ENCODE measurements at places on chromosomes 7 and 10.

GRCh38 chr10:133123050-133123745 lies 35.5 kb downstream of the ADGRA1 start:
- DNase-seq, result no peak

DNA sequence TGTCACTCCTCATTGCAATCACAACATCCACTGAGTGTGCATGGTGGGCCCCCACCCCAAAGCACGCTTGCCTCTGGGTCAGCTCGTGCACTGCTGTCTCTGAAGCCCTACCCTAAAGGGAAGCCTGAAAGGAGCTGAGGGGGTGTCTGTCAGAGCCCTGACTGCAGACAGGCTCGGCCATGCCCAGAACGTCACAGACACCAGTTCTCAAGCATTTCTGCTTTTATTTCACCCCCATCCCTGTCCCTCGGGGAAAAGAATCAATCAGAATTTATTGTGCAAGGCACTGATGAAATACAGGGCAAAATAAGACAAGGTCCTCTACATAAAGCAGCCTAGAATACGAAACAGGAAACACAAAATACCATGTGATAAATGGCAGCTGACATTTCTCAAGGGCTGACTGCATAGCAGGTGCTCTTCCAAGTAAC lies 231.8 kb downstream of the WDR37 start:
- DNase-seq, result no peak

GRCh38 chr10:21039721-21040120 lies 142.6 kb upstream of the NEBL start:
- DNase-seq, result no peak

DNA sequence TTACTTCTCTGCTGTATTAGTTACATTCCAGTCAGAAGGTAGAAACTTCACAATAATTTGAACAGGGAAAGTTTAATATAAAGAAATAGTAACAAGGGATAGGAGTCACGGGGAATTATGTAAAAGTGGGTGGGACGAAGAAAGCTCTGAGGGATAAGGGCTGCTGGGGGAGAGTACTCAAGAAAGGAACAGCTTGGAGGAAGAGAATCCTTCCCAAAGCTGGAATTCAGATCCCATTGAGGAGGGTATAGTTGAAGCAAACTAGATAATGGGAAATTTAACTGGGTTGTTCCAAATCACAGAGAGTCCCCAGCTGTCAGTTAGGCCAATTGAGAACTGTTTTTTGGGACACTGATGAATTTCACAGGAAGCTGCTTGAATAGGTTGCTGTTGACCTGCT lies 53.2 kb upstream of the MACC1 start:
- DNase-seq, result no peak

DNA sequence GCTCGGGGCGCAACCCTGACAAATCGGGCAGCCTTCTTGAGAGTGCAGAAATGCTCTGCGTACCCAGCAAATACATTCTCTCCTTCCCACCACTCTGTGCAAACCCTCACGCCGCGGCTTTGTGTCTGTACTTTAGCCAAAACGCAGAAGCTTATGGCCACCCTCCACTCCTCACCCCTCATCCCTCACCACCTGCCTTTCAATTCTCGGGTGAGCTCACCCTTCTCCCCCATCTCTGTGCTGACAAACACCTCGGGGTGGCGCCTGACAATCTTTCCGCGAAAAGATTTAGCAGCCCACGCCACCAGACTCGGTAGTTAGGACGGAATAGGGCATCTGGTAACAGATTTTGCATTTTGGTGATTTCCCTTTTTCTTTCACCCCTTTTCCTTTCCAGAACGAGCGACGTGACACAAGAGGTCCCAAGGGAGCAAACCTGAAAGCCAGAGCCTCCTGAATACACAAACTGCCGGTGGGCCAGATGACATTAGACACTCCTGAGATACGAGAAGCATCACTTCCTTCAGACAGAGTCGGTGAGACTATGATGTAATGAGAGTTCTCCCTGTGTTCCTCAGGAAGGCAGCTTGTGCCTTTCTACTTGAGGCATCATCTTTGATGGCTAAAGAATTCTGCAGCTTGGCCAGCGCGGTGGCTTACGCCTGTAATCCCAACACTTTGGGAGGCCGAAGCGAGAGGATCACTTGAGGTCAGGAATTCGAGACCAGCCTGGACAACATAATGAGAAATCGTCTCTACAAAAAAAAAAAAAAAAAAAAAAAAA lies 671 bp upstream of the ATAD1 start:
- DNase-seq, result peak; percentile 66

DNA sequence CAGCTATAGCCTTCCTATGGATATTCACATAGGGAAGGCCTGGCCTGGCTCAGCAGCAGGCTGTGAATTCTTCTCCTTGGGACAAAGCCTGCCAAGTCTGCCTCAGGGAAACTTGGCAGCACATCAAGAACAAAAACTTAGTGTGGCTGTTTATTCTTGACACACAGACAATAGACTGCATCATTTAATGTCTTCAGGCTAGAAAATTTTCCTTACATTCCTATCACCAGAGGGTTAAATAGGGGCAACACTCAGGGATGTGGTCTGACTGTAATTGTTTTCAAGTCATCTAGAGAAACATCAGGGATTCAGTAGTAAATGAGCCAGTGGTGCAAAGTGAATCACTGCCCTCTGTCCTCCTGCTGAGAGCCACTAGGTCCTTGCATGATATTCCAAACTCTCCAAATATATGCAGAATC lies 137.3 kb downstream of the SEMA3C start:
- no peak for DNase-seq

- no peak for DNase-seq
Measured at GRCh38 chr7:15600298-15600697, 38.5 kb upstream of the AGMO start.

- DNase-seq, result no peak
Measured at GRCh38 chr7:44218418-44219201, 17.8 kb downstream of the YKT6 start.

DNA sequence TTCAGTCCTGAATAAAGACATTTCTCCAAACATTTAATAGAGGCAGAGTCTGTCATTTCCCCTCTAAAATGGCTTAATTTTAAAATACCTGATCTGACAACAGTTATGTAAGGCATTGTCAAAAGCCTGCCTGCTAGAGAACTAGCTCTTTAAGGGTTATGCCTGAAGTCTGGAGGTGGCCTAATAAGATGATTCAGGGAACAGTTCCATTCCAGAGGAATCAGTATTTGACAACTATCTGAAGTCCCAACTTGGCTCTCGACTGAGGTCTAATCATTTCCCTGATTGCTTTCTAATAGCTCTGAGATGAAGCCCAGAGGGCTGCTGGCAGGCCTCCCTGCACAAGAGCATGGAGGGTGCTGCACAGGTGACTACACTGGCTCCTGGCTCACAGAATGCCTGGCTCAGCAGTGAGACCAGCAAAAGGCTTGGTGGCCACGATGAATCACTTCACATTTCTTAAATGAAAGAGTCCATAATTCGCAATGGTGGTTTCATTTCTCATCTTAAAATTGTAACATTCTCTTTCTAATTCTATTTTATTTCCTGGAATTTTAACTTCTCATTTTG lies 509.6 kb upstream of the POM121L12 start:
- no peak for DNase-seq

- peak; percentile 75 for DNase-seq
Measured at GRCh38 chr7:5665094-5666025, 116.1 kb downstream of the RNF216 start.

DNA sequence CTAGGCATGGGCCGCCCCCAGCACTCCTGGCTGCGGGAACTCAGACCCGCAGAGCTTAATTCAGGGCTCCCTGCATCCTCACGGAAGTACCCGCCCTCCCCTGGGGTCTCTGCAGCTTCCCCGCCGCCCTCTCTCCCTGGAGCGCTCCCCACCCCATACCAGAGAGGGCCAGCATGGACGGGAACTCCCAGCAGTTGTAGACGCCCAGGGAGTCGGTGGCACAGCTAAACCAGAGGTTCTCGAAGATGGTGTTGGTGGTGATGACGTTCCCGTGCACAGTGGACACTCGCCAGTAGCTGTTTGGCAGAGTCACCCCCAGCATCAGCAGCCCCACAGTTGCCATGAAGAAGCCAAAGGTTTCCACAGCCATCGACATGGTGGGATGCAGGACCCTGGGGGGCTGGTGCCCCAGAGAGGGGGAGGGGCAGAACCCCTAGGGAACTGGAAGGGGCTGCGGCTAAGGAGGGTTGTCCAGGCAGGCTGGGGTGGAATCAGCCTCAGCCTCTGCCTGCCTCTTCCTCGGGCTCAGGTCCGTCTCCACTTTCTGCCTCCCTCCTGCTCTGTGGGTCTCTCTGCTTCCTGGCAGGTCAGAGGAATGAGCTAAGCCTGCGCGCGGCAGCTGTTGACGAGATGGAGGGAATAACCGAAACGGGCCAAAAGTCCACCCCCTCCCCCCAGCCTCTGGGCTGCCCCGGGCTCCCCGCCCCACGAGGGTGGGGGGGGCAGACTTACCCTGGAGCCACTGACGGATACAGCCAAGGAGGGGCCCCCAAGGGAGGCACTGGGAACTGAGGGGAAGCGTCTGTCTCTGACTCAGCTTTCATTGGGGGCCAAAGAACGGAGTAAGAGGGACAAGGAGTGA lies at the start of gene CLDN15:
Gene CLDN15, minus strand, starts transcription at position 597 of the 862 bp plus-strand sequence. Its CDS starts 221 bp downstream, at position 376.
- DNase-seq, result no peak

DNA sequence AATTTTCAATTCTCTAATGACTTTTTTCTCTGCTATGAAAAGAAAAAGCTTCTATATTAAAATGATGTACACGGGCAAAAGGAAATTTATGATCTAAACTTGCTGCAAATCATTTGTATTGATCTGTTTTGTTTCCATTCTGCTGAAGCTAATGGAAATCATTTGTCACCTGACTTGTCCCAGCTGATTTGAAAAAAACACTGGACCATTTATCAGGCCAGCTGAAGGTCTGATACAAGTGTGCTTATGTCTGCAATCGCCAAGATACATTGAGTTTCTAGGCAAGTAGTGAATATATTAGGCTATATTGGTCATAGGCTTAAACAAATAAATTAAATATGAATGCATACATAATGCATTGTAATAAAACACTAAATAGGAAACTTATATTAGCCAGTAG lies 1309.7 kb downstream of the REEP3 start:
- no peak for DNase-seq

DNA sequence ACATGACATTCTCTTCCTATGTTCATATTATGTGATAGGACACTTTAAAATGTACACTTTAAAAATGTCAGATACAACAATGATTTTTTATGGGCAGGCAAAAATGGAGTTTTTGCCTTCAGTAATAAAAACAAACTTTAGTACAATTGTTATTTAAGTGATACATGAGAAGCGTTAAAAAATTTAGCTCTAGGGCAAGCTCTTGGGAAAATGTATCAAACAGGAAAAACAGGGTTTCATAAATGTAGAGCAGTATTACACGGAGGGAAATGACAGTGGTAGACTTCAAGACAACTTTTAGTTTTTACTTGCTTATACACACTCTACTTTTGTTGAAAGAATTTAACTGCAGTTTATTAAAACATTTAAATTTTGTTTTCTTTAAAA lies 1.5 kb downstream of the FHIP2A start:
- peak; percentile 16 for DNase-seq

- no peak for DNase-seq
Measured at GRCh38 chr10:61919646-61920215, 18.2 kb downstream of the ARID5B start.

- DNase-seq, result no peak
Measured at GRCh38 chr10:7337431-7338171, 73.2 kb downstream of the SFMBT2 start.

DNA sequence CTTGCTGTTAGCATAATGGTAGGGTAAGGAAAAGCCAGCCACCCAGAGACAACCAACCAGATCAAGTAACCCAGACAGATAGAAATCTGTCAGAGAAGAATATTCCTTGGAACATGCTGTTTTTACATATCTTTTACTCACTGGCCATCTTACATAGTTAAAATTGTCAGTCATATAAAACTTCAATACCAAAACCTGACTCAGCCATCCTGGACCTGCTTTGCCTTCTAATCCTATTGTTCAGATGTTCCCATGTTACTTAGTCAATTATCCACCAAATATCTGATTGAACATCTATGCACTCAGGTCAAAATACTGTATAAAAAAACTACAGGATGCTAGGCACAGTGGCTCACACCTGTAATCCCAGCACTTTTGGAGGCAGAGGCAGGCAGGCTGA lies 466.5 kb upstream of the NRP1 start:
- DNase-seq, result no peak

All from RKO (cell line).